ENCODE measurements at places on chromosomes 11 and 22. TPM values are rescaled to one million over a fixed set of nuclear protein-coding genes. Genes with fewer than 3 reads are reported as not detected.

DNA sequence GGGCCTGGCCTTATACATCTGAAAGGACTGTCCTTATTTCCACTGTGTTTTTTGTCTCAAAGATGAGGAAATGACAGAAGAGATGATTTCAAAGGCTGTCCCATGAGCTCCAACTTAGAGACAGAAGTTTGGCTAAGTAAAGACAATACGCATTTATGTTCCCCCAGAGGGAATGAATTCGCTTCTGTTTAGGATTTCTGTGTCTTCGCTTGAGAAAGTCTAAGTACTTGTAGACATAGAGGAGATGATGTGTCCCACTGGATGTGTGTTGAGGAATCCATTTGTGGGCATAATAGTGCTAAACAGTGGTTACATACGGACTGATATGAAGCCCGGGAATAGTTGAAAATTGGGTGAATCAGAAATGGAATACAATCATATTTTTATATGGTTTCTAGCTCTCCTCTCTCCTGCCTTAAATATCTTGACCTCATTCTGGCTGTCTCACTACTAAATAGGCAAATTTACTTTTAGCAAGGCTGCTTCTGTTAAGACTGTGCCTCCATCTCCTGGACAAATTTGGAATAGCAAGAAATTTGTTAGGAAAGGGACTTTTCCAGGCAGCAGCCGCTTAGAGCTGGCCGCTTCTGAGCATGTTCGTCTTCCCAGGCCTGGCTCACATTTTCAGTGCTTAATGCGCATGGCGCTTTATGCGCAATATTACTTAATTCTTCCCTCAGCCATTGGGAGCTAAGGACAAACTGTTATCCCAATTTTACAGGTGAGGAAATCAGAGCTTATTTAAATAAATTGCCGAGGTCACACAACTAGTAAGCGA lies 1.9 kb upstream of the PEX26 start:
- peak; percentile 22 for DNase-seq

Gene CARD16
- 5.2 TPM for total RNA-seq

Gene MFRP
- not detected for total RNA-seq

DNA sequence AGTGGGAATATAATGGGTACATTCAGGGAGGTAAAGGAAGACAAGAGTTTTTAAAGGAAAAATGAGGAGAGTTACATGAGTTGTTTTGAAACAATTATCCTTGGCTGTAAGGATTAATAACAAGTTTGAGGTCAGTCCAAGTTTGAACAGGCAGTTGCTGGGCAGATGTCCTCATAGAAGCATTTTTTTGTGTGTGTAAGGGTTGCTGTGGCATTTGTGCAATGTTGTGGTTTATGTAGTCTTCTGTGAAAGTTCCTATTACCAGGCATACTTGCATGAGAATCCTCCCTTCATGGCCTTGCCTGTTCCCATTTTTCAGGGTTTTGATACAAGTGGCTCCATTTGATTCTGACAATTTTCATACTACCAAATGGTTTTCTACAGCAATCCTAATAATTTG lies 400.2 kb downstream of the KCNA4 start:
- DNase-seq = no peak

DNA sequence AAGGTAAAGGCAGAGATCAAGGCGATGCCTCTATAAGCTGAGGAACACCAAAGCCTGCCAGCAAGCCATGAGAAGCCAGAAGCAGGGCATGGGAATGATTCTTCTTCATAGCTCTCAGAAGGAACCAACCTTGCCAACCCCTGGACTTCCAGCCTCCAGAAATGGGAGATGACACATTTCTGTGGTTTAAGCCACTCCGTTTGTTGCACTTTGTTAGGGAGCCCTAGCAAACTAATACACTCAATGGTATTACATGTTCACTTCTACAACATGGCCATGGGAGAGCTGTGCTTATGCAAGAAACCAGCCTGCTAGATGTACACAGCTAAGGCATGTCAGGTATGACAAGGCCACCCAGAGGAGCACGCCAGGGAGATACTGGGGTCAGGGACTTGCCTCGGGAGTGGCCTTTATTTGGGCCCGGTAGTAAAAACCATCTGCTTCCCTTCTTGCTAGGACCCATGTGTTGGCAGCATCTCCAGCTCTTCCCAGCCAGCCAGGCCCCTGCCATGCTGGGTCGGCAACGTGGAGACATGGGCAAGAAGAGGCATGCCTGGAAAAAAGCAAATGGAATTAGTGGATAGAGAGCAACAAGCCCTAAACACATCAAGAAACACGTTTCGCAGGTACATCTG lies 3.6 kb downstream of the C11orf16 start:
- no peak for DNase-seq

GRCh38 chr11:61505640-61506155 lies 2.9 kb upstream of the LRRC10B start:
- no peak for DNase-seq

GRCh38 chr11:122743949-122744348 lies 88.4 kb downstream of the UBASH3B start:
- peak; percentile 75 for DNase-seq

Gene MAFF
- 13.5 TPM for total RNA-seq

GRCh38 chr22:42907404-42908373 lies 50.6 kb upstream of the ARFGAP3 start:
- DNase-seq = no peak

DNA sequence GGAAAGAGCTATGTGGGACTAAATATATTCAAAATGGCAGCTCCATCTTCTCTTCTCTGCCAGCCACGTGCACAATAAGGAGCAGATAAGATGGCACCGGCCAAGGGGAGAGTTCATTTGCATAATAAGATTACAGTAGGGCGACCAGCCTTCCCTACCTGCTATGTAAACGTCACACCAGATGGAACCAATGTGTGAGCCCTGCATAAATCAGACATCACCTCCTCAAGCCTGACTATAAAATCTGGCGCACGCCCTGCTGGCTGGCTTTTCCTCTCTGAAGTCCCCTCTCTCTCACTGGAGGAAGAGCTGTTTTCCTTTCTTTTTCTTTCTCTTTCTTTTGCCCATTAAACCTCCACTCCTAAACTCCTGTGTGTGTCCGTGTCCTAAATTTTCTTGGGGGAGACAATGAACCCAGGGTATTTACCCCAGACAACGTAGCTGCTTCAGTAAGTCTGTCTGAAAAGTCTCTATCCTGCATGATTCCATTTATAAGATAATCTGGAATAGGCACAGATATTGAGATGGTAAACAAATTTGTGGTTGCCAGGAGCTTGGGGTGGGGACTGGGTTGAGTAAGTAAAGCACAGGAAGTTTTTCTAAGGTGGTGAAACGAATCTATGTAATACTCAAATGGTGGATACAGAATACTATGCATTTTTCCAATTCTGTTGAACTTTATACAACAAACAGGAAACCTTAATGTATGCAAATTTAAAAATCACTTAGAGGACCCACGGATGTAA lies 670.0 kb upstream of the KIRREL3 start:
- no peak for DNase-seq

Gene PIWIL4
- 0.84 TPM for total RNA-seq

GRCh38 chr11:11558826-11559225 lies 63.0 kb downstream of the GALNT18 start:
- no peak for DNase-seq

DNA sequence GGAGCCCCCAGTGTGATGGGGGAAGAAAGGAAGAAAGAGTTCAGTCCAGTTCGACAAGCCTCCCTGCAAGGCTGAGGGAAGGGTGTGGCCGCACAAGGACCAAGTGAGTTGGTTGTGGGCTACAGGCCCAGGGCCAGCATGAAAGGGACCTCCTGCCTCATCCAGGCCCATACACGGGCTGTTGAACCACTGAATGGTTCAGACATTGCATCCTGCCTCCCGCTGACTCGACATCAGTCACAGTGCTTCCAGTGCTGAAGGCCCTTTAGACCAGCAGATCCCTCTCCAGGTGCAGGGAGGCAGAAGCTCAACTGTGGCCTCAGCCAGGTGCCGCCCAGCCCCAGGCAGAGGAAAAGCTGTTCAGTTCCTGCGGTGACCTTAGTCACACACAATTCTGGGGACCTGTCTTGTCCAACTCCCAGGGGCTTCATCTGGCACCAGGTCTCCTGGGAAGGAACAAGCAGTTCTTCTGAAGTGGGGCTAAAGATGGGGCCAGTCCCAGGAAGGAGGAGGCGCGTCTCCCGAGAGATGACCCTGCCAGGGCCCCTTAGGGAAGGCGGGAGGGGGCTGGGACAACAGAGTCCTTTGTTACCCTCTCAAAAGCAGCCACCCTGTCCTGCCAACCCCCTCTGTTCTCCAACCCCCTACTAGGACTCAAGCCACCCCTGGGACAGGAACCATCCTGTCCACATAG lies 6.6 kb downstream of the ARRB1 start:
- DNase-seq = no peak
